ENCODE measurements at places on chromosomes 6 and 20.

GRCh38 chr6:53956068-53956711, 155.1 kb upstream of the MLIP start:
- no peak for DNase-seq

- DNase-seq = no peak
Observed at GRCh38 chr20:19830211-19830785, 72.2 kb downstream of the RIN2 start.

DNA sequence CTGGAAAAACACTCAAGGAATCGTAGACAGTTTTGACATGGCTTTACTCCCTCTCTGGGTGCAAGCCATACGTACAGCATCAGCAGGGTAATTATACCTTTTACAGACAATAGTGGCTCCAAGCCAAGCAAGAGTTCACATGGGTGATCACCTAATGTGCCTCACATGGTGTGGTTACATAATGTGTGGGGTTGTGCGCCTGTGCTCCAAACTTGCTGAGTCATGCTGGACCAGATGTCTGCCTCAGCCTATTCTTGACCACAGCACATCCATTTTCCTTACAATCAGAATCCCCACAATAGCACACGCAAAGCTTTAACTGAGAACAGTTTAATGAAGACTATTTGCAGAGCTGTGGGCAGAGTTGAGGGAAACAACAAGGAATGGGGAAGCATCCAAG, 74.5 kb downstream of the ALDH8A1 start:
- DNase-seq = no peak

- no peak for DNase-seq
Observed at GRCh38 chr6:112562301-112563231, 215.4 kb downstream of the RFPL4B start.

- DNase-seq = no peak
Observed at GRCh38 chr6:52994031-52994838, 849 bp downstream of the GSTA4 start.

DNA sequence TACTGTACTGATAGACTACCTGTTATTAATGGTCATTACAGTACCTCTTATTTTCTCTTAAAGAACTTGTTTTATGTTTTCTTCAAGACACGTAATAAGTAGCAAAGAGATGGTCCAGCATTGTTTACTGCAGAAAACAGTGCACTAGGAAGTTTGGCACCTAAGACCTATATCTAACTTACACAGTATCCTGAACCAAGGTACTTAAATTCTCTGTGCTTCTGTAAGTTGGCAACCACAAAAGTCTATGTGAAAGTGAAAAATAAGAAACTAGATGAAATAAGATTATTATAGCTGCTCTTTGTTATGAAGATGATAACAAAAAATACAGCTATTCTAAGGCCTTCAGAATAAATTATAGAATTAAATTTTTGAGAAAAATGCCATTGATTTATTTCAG, 411.7 kb upstream of the SOX4 start:
- DNase-seq = no peak

DNA sequence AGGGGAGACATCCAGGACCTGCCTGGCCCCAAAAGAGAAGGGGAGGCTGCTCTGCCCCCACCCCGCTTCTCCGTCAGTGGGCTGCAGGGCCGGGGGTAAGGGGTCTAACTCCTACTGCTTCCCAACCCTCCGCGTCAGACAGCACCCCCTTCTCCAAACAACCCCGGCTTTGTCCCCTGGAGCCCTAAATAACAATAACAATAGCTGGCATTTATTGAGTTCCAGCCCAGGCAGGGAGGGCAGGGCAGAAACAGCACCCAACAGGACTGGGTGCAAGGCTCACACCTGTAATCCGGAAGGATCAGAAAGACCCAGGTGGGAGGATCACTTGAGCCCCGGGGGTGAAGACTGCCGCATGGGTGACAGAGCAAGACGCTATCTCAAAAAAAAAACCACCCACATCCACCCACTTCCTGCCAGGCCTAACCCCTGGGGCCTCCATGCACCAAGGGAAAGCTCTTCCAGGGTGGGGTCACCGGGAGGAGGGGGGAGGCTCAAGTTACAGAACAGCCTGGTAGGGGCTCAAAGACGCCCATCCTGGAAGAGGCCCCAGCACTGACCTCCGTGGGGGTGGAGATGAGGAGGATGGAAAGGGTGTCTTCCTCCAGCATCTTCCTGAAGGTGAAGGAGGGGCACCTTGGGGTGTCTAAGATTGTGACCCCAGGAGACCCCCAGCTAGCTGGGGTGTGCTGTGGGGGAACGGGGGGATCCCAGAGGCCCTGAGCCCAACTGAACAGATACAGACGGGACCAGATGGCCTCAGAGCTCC, 1.3 kb upstream of the FNDC11 start:
- no peak for DNase-seq

DNA sequence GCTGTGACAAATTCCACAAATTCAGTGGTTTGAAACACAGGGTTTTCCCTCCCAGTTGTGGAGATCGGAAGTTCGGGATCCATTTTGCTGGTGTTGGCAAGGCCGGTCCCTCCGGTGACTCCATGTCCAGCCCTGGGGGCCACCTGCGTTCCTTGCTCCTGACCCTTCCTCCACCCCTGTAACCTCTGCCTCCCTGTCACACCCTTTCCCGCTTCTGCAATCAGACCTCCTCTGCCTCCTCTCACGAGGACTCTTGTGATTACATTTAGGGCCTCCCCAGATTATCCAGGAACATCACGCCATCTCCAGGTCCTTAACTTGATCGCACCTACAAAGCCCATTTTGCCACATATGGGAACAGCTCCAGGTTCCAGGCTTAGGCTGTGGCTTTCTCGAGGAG, 12.5 kb downstream of the RPS6KA2 start:
- DNase-seq = no peak

Measured in stimulated activated CD4-positive, alpha-beta T cell treated with anti-CD3 and anti-CD28 coated beads, Interleukin-12 subunit alpha, Interleukin-12 subunit beta, amount 100 ng/mL, for 48 hours (primary cell).